Psoas muscle (tissue), 8 donors: ENCODE measurements at places on chromosomes 2 and 18.

GRCh38 chr2:222823183-222823930 is 37.5 kb upstream of the ACSL3 start:
- no peak for DNase-seq

- DNase-seq: no peak
These were observed 1.8 kb downstream of the LCLAT1 start for GRCh38 chr2:30448866-30449265.

DNA sequence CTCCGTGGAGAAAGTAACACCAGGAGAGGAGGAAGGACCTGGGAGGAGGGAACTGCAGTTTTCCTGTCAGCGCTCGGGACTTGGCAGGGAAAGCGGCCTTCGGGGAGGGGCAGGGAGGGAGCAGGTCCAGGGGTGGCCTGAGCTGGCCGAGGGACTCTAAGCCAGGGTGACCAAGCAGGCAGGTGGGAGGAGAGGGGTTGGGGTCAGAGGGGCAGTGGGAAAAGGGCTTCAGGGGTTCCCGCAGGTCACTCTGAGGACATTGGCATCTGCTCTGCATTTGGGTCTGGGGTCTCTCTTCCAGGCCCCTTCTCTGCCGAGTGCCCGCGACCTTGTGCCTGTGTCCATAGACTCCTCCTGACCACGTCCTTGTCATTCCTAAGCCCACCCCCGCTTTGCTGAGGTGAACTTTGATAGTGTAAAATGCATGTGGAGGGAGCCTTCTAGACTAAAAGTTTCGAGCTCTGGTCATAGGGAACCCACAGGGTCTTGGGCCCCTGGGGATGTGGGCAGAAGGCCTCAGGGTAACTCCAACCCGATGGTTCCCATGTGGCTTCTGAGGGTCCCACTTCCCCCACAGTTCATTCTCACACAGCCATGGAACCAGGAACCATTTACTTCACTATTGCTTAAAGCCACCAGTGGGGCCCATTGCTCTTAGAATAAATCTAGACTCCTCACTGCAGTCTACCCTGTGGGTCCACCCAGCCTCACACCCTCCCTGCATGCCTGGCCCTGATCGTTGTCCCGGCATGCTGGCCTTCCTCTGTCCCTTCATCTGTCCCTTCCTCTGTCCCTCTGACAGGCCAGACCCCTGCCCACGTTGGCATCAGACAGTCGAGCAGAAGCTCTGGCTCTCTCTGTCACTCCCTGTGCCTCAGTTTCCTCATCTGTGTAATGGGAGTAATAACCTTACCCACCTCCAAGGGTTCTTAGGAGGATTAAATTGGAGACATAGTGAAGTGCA is 229.2 kb downstream of the SEPTIN10 start:
- DNase-seq: peak; percentile 52

- peak; percentile 75 for DNase-seq
These were observed 109.6 kb downstream of the GLI2 start for GRCh38 chr2:120845277-120845676.

GRCh38 chr18:26919627-26920026 is 54.1 kb upstream of the AQP4 start:
- no peak for DNase-seq

DNA sequence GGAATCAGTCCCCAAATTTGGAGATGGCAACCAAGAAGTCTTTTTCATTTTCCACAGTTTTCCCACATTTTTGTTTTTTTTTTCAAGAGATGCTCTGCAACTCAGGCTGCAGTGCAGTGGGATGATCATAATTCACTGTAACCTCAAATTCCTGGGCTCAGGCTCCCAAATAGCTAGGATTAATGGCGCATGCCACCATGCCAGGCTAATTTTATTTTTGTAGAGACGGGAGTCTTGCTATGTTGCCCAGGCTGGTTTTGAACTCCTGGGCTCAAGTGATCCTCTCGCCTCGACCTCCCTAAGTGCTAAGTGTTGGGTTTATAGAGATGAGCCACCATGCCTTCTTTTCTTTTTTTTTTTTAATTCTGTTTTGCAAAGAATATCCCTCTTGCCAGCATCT is 35.2 kb downstream of the PCBP1 start:
- no peak for DNase-seq

- no peak for DNase-seq
These were observed 225.1 kb downstream of the SH3RF3 start for GRCh38 chr2:109353806-109354745.

DNA sequence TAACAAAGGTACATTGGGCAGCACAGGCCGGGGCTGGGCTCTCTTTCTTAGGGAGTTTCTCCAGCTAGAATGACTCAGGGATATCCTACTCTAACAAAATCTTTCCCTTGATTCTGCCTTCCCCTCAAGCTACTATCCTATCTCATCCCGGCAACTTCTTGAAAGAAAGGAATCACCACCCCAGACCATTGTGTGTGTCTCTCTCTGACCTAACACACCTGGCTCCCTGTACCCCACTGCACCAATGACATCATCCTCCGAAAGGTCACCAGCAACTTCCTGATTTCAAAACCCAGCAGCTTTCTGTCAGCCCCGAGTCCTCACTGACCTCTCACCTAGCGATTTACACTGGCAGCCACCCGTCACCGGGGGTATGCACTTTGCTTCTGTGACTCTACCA is 72.1 kb upstream of the MAP4K4 start:
- no peak for DNase-seq

DNA sequence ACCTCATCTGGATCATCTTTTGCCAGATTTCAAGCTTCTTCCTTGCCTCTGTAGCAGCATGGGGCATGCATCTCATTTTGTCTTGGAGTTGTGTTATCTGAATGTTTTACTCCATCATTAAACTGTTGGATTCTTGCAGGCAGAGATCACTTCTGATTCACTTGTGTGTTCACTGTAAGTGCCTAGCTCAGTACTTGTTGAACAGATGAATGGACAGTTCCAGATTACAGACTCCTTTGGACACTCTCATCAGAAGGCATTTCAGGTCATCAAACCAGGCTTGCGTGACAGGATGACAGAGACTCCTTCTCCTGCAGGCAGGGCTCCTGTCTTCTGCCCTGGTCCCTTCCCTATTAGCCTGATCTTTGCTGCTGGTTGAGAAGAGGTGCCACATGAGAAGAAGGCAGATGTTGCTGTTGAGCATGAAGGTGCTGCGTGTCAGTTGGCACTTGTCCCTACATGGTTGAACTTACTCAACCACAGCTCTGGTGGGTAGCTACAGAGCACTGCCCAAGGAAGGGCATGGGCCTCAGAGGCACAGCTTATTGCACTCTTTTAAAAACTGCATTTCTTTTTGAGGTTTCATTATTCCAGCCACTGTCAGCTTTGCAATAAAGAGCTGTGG is 58.9 kb downstream of the INPP4A start:
- no peak for DNase-seq

DNA sequence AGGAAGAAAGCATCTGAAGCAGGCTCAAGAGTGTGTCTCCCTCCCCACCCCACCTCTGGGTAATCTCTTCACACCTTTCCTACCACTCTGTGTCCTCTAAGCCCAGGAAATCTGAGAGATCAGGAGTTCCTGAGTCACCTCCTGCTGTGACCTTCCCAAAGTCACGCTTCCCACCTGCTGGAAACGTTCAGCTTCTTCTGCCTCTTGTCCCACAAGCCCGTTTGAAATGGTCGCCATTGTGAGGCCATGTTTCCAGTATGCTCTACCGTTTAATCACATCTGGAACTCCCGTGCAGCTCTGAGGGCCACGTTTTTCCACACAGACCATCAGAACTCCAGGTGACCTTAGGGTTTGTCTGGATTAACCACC is 25.9 kb downstream of the GREB1 start:
- no peak for DNase-seq

DNA sequence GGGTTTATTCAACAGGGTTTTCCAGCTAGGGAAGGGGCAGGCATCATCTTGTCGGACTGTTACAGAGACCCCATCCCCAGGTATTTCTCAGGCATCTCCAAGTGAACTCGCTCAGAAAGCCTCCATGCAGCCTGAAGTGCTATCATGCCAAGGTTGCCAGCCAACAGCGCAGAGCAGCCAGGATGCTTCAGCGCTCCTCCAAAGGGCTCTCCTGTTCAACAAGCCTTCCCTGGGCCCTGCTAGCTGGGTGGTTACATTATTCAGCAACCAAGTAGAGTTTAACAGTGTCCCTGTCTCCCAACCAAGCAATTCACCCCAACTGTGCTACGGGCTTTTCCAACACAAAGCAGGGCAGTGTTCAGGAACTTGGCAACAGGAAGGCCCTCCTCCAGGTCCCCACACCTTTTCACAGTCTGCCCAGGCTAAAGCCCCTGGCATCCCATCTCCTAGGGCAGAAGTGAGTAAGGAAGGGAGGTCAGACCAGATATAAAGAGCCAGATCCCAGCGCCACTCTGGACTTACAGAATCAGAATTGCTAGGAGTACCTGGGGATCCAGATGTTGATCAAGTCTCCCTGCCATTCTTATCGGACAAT is 52.9 kb downstream of the ZBTB7C start:
- DNase-seq: no peak

- DNase-seq: no peak
These were observed 31.8 kb downstream of the C1D start for GRCh38 chr2:68031043-68031442.

GRCh38 chr18:79935925-79936324 is 15.5 kb downstream of the SLC66A2 start:
- DNase-seq: peak; percentile 12

DNA sequence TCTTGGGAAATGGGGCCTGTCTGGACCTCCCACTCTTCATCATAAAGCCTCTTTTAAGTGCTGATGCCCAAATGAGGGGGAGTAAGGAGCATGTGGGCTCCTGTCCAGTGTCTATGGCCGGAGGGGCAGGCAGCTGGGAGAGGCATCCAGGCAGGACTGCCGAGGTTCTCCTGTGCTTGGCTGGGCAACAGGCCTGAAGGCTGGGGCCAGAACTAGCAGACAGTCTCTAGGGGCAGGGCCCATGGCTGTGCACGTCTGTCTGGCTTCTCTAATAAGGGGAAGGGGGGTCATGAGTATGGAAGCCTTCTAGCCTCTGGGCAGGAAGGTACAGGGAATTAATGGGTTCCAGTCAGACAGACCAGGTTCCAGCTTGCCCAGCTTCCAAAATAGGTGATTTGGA is 128.6 kb downstream of the SMAD2 start:
- DNase-seq: no peak

- DNase-seq: no peak
These were observed 175.8 kb downstream of the SRBD1 start for GRCh38 chr2:45435316-45435715.

- DNase-seq: no peak
These were observed 95.3 kb upstream of the TGFA start for GRCh38 chr2:70648961-70649360.

DNA sequence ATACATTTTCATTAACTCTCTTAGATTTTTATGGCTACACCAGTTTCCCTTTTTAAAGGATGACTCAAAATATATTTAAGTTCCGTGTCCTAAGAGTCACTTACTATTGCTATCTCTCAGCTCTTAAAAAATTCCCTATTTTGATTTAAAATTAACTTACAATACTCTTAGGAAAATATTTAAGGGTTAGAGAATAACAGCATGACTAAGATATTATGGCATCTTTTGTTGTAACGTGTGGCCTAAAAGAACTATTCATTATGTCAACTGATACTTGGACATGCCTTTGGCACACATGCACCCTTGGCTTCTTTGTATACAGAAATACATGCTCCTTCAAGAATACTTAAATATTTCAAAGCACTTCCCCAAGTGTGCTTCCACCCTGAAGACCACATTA is 42.3 kb downstream of the SCN3A start:
- DNase-seq: no peak
